ENCODE measurements at places on chromosomes 16 and 17.
A peak's percentile ranks its signal among the peaks of the same experiment; 100 is the strongest.

DNA sequence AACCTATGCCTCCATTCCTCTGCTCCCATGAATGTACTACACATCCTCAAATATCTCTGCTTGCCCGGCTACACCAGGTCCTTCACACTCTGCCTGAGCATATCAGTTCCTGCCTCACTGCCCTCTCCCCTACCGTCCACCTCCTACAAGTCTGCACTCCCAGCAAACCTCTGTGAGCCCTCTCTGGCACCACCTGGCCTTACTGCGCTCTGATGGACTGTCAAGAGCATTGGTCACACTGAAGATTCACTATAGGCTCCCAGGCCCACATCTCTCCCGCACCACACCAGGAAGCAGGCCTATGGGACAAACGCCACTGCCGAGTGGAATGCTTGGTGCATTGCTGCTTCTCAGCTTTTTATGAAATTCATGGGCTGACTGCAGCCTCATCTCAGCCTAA lies 8.9 kb downstream of the GINS2 start:
- DNase-seq: no peak

DNA sequence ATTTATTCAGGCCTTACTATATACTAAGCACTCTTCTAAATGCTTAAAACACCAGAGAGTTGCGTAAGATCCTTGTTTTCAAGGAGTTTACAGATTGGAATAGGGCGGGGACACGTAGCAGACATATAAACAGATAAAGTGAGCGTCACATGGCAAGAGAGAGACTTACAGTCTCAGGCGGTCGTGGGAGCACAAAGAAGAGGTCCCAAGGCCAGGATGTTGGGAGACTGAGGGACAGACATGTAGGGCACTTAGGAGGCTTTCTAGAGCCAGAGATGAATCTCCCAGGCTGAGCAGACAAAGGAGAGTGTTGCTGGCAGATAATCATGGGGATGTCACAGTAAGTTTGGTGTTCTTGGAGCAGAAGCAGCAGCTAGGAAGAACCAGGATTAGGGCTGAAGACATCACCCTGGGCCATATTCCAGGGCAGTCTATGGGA lies 119.1 kb upstream of the ANKFN1 start:
- no peak for DNase-seq

DNA sequence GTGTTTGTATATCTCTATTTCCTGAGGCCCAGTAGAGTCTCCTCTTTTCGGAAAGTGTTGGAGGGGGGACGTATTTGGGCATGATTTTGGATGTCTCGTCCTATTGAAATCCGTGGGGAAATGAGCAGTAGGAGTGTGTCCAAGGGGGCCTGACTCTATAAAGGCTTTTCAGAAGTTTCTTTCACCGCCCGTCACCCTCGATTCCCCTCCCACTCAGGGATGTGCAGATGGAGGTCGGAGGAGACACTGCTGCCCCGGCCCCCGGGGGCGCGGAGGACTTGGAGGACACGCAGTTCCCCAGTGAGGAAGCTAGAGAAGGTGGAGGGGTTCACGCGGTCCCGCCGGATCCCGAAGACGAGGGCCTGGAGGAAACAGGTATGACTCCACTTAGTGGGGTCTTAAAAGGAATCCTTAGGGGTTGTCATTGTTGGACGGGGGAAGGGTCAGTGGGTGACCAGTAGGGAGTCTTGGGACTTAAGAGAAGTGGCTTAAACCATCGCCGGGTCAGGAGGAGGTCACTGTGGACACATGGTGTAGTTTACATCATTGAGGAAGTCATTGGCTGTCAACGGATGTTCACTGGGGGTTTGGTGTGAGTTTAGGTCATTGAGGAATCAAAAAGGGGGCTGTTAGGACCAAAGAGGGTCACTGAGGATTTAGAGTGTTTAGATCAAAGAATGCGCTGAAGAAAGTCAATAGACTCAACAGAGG lies 424 bp downstream of the MON1B start:
- peak; percentile 11 for DNase-seq

- DNase-seq: peak; percentile 40
Observed at GRCh38 chr16:16073001-16073545, 123.7 kb downstream of the ABCC1 start.

DNA sequence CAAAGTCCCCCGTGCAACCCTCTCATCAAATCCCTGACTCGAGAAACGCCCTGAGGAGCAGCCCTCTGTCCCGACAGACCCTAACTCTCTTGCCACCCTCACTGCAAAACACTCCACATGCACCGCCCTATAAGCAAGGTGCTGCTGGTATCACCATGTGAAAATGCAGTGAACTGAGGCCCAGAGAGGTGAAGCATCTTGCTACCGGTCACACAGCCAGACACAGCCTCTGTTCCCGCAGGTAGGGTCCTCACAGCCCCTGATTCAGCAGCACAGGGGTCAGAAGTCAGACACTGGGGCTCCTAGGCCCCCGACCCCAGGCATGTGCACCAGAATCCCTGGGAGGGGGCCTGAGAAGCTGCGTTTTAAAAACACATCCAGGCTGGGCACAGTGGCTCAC lies 1.1 kb downstream of the CIBAR2 start:
- no peak for DNase-seq

GRCh38 chr17:55120651-55121050 lies 144.1 kb upstream of the HLF start:
- DNase-seq: no peak

- DNase-seq: peak; percentile 14
Observed at GRCh38 chr16:80006241-80007215, 406.0 kb upstream of the MAF start.

- DNase-seq: no peak
Observed at GRCh38 chr17:49573510-49574322, 2.0 kb upstream of the NXPH3 start.

DNA sequence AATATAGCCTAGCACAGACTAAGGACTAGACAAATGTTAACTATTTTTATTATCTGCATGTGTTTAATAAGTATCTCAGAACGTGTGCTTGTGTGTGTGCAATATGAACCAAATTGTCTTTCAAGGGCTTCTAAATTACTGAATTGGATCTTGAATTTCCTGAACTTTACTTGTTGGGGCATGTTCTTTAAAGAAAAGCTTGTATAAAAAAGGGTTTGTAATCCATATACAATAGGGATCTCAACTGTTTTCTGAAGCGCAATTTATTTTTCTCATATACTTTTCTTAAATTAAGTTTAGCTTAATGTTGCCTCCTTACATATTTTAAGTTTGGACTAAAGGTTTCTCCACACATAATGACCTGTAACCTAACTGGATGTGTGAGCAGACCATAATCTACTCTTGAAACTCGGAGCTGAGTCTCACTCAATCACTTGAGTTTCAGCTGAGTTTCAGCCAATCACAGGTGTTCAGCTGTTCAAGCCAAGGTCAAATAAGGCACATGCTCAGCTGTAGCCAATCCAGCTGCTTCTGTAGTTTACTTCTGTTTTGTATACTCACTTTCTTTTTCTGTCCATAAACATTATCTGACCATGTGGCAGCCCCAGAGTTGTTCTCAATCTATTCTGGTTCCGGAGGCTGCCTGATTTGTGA lies 72.3 kb downstream of the CDK5R1 start:
- no peak for DNase-seq

GRCh38 chr17:42704837-42705494 lies 22.6 kb downstream of the CNTNAP1 start:
- DNase-seq: no peak

DNA sequence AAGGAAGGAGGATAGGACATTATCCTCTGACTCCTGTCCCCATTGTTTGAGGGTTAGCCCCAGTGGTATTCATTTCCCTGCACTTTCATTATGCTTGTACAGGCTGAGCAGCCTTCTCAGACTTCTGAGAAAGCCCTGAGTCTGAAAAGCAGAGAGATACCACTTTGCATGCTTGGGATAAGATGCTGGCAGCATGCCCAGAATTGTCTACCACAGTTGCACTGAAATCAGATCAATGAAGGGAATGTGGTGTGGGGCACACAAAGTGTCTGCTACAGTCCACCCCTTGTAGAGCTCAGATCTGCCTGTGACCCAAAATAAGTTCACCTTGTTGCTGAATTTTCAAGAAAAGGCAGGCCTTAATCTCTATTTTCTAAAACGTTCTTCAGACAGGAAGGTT lies 160.6 kb downstream of the CCT6B start:
- DNase-seq: no peak

DNA sequence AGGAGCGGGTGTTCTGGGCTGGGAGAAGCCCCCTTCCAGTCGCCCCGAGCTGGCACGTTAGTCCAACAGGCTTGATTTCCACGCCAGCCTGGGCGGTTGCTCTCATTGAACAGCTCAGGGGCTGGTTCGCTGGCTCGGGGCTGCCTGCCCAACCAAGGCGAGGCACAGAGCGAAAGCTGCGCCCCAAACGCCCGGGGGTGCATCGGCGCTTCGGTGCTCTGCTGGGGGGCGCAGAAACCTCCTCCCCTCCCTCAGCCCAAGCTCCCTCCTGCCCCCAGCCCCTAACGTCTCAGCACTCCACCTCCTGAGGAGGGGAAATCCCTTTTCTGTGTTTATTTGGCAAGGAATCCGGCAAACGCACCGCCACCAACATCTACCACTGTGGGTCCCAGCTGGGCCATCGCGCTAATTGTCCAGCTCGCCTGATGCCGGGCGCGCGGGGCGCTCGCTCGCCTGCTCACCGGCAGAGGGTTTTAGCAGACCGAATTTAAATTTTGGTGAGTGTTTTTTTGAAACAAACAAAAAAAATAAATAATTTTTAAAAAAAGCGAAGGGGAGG lies 29.5 kb upstream of the RBFOX1 start:
- no peak for DNase-seq

GRCh38 chr16:86432691-86433090 lies 77.6 kb upstream of the FOXF1 start:
- no peak for DNase-seq

DNA sequence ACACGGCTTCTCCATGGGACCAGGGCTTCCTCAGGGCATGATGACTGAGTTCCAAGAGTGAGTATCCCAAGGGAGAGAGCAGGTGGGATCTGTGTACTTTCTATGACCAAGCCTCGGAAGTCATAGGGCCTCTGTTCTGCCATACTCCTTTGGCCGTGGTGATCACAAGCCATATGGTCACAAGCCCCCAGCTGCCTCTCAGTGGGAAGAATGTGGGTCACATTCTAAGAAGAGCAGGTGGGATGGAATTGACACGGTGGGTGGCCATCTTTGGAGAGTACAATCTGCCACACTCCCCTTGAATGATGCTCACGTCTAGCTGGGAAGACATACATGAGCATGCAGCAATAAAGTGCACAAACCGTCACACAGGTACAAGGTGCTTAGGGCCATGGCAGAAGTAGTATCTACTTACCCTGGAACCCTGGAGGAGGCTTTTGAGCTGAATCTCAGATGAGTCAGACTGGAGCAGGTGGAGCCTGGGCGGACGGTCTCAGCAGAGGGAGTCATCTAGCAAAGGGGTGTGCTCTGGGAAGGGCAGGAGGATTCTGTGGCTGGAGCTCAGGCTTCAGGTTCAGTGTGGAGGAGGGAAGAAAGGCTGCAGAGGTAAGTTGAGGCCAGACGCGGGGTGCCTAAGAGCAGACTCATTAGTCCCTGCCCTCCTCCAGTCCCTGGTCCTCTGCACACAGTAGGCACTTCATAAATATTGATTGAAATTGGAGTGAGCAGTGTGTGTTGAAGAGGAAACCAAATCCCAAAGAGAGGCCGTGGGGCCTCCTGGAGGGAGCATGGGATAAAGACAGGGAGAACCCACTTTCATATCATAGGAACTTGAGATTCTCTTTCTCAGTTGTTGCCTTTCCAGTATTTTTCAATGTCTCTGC lies 26.6 kb downstream of the GOSR2 start:
- DNase-seq: peak; percentile 52

DNA sequence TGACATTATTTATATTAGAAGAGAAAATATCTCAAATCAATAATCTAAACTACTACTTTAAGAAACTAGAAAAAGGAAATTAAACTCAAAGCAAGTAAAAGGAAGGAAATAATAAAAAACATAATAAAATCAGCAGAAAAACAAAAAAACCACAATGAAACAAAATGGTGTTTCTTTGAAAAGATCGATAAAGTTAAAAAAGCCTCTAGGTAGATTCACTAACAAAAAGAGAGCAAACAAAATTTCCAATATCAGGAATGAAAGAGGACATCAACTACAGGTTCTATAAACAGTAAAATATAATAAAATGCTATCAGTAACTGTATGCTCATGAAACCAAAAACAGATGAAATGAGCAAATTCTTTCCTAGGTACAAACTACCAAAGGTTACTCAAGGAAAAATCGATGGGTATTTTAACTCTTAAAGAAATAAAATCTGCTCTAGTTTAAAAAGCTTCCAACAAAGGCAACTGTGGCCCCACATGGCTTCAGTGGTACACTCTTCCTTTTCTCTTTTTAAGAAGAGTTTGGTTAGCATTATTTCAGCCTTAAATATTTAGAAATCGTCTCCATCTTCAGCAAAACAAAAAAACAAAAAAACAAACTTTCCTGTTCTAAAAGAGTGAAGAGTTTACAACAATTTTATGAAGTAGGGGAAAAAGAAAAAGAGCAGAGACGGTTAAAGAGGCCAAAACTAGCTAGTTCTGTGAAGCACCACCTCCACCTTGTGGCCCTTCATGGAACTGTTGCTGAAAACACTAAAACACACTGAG lies 102.2 kb downstream of the TRIM37 start:
- DNase-seq: peak; percentile 64

DNA sequence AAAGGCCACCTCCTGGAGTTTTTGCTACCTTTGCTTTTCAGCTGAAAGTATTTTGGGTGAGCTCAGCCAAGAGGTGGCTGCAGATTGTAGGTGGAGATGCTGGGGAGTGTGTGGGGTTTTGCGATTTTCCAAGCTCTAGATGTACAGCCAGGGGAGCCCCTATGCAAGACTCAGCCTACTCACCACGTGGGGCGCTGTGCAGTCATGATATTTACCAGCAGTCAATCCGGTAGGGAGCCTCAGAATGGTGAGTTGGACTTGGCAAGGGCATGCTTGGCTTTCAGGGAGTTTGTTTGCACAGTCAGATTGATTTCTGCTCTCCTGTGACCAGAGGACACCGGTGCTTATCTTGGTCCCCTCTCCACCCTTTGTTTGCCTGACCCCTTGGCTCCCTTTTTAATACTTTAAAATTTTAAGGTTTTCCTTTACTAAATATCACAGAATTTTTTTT lies 175.3 kb downstream of the UTP18 start:
- DNase-seq: peak; percentile 42
